ENCODE measurements at places on chromosomes 4 and X.

GRCh38 chrX:133185938-133186337, 32.2 kb downstream of the TFDP3 start:
- DNase-seq: no peak

DNA sequence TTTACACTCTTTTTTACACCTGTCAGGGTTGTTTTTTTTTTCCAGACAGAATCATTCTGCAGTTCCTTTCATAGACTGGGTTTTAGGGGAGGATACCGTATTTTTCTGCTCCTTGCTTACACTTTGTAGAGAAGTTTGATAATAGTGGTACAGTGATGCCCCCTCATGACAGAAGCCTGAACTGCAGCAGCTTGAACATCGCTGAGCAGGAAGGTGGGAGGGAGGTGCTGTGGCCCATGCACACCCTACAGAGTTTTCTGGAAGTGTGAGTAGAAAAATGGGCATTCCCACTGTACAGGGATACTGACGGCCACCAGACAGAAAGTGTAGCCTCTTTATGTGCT, 54.5 kb downstream of the RAB40A start:
- peak; percentile 34 for DNase-seq

DNA sequence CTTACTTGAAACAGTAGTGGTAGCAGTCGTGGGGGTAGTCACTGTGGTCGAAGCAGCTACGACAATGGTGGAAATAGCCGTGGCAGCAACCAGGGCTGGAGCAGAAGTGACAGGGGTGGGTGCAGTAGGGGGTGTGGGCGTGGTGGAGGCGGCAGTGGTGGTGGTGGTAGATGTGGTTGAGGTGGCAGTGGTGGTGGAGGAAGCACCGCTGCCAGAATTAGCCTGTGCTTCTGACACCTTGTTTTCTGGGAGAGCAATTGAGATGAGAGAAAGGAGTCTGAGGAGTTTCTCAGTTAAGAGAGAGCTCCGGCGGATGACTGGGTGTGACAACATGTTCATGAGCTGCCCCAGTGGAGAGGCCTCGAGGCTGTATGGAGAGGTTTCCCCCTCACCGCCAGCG, 113.5 kb upstream of the HSD17B10 start:
- no peak for DNase-seq

- DNase-seq: no peak
Observed at GRCh38 chrX:66200050-66200664, 36.1 kb downstream of the HEPH start.

GRCh38 chrX:41692162-41692749, 3.5 kb downstream of the GPR34 start:
- DNase-seq: no peak

DNA sequence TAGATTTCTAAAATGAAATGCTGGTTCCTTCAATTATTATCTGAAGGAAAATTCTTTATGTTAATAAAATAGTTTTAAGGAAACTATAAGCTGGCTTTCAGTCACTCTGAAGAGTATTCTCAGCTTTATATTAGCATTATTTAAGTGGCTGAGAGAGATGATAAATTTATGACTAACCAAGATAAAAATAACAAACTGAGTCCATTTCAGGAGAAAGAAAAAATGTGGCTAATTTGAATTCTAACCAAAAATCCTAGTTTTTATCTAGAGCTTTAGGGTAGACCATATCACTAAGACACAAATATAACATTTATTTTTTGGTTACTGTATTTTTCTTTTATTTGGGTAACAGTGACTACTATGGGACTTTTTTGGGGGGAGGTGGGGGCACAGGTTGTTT, 59.4 kb upstream of the NAP1L5 start:
- no peak for DNase-seq

DNA sequence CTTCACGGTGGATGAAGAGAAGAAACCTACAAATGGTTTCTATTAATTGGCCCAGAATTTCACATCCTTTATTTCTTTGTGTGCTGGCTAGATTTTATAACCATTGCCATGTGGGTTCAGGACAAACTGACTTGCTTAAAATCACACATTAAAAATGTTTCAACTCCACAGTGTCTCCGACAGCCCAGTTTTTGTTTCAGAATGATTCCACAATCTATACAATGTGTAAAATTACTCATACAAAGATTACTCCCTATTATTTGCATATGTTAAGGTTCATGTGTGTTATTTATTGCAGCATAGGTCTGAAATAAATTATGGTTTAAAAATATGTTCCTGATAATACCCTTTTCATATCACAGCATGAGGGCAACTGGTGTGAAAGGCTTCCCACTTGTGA, 20.6 kb downstream of the DCHS2 start:
- DNase-seq: no peak

- DNase-seq: no peak
Observed at GRCh38 chrX:54820737-54821136, 13.2 kb downstream of the MAGED2 start.

GRCh38 chr4:95839891-95840290, at the start of gene PDHA2:
Gene PDHA2 (plus strand): TSS chr4:95840093. CDS start chr4:95840151, 58 bp downstream.
- DNase-seq: no peak
